Stimulated activated CD8-positive, alpha-beta memory T cell treated with anti-CD3 and anti-CD28 coated beads, Interleukin-7, amount 100 ng/mL, for 4 hours (primary cell): ENCODE measurements at places on chromosomes 3 and 15.

DNA sequence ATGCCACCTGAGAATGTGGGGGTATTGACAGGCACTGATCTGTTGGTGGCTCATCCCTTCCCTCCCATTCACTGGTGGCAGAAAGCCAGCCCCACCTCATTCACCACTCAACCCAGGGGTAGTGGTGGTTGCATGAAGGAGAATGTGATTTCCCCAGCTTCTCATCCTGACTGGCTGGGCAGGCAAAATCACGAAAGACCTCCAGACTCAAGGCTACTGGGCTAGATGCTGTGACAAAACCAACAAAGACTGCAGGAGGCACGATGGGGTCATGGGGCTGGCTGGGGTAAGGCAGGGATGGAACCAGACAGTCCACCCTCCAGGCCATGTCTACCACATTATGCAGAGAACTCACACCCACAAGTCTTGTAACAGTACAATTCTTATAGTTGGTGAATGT, 33.9 kb downstream of the FSTL1 start:
- no peak for DNase-seq

DNA sequence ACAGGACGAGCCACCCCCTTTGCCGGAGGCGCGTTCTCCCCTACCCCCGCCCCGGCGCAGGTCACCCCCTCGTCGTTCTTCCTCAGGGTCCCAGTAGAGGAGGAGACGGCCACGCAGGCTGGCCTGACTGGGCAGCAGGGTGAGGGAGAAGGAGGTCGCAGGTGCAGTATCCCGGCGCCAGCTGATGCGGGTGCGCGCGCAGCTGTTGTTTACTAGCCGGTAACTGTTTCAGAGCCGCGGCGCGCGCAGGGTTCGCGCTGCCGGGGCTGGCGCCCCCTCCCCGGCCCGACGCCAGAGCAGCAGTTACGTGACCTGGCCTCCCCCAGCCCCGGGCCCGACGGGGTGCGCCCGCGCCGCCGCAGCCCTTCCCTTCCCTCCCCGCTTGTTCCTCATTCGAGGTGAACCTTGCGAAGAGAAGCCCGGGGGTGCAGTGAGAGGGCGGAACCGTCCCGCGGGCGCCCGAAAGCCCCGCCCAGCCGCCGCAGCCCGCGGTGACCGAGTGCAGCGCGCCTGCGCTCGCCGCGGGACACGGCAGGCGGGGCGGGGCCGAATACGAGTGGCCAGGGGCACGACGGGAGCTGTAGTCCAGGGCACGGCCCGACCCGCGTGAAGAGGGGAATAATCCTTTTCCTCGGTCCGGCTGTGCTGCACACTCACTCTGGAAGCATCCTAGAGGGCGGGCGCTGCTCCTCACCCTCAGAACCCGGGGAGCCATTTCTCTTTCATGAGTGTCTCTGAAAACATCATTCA, at the start of gene SLC12A6:
TSS of gene SLC12A6 (minus strand) at position 225 of the 750 bp plus-strand sequence. CDS start 1,101 bp downstream, outside the sequence.
- peak; percentile 71 for DNase-seq

GRCh38 chr3:48400824-48401433, 28.9 kb downstream of the FBXW12 start:
- peak; percentile 44 for DNase-seq

DNA sequence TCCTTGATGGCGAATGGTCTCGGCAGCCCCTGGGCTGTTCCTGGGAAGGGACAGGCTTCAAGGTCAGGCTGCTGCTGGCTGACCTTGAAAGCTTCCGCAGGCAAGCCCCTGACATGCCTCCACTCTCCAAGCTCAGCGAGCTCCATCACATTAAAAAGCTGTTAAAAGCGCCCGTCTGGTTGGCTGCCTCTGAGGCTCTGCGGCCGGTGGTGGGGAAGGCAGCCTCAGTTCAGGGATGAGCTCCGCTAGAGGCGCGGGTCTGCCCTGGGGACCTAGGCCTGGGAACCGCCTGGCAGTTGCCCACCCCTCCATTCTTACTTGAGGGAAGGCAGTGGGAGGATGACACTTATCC, 103.8 kb downstream of the LINGO1 start:
- DNase-seq, result no peak

DNA sequence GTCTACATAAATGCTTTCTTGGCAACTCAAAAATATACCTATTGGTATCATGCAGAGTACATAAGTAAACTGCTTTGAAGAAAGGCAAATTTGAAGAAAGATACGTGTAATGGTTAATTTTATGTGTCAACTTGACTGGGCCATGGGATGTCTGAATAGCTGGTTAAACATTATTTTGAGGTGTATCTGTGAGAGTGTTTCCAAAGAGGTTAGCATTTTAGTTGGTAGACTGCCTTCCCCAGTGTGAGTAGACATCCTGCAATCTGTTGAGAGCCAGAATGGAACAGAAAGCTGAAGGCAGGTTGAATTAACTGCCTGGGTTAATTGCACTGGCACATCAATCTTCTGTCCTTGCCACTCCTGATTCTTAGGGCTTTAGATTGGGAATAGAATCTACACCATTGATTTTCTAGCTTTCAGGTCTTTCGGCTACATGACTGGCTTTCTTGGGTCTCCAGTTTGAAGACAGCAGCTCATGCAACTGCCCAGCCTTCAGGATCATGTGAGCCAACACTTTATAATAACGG, 98.3 kb downstream of the CMSS1 start:
- no peak for DNase-seq

DNA sequence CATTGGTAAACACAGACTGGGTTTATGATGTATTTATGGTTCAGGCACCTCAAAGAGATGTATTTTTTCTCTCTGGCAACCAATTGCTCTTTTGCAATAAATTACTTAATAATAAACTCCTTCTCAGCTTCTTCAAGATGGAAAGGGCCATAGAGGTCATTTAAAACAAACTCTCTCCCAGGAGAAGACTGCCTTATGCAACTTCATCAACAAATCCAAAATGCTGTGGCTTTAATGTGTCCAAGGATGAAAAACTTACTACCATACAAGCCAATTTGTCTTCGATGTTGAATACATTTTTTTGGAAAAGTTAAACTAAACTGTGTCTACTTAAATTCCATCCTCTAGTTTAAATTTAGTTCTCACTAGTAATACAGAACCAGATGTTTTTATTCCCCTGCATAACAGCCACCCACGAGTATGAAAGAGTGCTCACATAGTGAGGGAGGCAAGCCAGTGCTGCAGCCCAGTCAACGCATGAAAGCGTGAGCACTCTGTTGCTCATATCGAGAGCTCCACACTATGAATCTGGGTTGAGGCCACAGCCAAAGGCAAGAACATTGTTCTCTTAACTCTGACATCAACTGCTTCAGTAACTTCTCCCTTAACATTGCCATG, 761.3 kb upstream of the GRM7 start:
- DNase-seq, result no peak

GRCh38 chr3:157051591-157051990, 108.4 kb downstream of the CCNL1 start:
- DNase-seq, result no peak

DNA sequence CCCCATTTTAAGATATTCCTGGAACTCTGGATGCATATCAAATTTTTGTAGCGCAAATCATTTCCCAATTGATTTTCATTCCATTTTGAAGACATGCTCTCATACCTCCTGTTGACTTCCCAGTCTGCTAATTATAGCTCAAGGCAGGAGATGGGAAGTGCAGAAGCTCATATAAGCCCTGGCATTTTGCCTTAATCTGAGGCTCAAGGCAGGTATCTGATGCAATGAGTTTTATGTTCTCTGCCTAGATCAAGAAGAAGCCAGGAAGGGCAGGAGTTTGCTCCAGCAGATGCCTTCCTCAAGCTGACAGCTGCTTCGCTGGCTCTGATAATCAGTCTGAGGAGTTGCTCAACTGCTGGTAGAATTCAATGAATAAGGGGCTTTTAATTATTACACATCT, 65.6 kb upstream of the NEDD4 start:
- no peak for DNase-seq

GRCh38 chr3:134314588-134315285, 59.5 kb downstream of the AMOTL2 start:
- no peak for DNase-seq

DNA sequence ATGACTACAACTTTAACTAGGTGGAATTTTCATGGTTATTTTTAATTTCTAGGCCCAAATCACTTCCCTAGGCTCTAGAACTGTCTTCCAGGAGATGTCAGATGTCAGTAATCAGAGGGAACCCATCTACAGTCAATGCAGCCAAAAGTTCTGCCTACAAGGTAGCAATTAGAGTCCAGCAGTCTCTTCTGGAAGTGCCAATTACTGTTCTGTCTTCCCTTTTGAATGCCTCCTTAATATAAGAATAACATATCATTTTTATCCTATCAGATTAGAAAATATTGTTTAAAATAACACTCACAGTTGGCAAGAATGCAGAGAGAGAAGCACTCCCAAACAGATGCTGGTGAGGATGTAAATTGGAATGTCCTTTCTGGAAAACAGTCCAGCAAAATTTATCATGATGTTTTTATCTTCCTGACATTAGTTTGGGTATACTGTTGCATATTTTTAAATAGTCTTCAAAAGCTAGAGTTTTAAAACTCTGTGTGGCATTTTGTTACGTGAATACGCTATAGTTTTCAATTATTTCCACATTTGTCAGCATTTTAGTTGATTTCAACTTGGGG, 543.7 kb downstream of the FHIT start:
- no peak for DNase-seq
